T-helper 17 cell (primary cell): ENCODE measurements at places on chromosomes 3 and 15.

- DNase-seq: no peak
Observed at GRCh38 chr15:49438962-49439631, 16.1 kb downstream of the FGF7 start.

GRCh38 chr3:46669191-46669999, 24.1 kb downstream of the ALS2CL start:
- DNase-seq: peak; percentile 6

DNA sequence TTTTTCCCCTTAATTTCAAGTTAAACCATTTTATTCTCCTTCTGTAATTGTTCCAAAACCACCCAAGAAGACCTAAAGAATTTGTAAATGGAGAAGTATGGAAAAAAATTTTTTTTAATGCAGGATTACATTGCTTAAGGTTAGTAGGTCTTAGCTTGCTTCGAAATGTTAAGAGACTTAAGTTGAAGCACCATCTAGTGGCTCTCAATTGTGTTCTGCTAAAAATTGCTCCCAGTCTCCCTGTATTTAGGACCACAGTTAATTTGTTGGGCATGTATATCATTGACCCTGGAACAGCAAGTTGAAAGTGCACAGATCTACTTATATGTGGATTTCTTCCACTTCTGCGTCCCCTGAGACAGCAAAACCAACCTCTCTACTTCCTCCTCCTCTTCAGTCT, 32.4 kb downstream of the CD200R1L start:
- DNase-seq: no peak

GRCh38 chr3:58202917-58203360, 7.8 kb downstream of the DNASE1L3 start:
- DNase-seq: no peak

GRCh38 chr15:39704689-39705088, 78.0 kb downstream of the FSIP1 start:
- DNase-seq: no peak

DNA sequence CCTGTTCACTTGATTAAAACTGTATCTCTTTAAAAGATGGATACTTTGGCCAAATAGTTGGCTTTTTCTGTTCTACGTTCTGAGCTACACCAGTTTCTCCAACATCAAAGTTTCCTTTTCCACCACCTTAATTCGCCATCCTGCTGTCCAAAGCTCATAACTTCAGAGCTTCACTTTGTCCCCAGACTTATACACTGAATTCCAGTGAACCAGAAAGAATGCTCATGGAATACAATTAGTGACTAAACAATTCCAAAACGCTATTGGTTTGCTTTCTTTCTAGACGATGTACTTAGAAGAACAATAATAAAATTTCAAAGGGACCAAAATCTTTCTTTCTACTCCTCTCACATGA, 23.2 kb downstream of the GPR15 start:
- DNase-seq: no peak

- no peak for DNase-seq
Observed at GRCh38 chr15:66862111-66862939, 160.3 kb downstream of the SMAD6 start.

DNA sequence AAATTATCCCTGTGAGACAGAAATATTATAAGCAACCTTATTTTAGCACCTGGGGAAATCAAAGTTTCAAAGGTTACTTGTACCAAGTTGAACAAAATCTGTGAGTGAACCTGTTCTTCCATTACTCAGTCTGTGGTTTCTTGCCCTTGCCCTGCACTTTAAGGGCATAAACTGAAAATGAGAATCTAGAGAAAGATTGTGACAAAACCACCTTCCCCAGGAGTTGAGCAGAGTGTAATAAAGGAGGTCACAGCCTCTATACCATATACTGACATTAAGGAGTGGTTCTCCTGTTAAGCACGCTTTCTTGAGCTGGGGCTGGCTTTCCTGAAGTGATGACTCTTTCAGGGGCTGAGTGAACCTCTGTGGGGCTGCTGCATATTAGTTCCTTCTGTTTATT, 143.4 kb downstream of the PDCD6IP start:
- DNase-seq: no peak

DNA sequence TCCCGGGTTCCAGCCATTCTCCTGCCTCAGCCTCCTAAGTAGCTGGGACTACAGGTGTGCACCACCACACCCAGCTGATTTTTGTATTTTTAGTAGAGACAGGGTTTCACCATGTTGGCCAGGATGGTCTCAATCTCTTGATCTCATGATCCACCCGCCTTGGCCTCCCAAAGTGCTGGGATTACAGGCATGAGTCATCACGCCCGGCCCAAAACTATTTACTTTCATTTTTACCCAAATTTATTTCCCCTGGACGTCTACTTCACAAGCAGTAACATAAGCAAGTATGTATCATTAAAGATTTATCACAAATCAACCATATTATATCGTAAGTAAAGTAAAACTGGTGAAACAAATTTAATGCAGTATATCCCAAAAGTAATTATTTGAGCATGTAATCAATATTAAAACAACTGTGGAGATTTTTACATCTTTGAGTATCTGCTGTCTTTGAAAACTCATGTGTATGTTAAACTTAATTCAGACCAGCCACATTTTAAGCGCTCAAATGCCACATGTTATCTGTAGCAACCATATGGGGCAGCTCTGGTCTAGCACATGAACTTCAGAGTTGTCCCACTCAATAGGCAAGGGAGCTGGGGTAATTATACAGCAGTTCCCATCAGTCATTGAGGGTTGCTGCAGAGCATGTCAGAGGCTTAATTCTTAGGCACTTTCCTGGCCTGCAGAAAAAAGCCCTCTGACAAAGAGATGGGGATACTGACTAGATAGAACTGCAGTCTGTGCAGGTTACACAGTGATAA, 185.7 kb upstream of the CTDSPL start:
- DNase-seq: no peak

DNA sequence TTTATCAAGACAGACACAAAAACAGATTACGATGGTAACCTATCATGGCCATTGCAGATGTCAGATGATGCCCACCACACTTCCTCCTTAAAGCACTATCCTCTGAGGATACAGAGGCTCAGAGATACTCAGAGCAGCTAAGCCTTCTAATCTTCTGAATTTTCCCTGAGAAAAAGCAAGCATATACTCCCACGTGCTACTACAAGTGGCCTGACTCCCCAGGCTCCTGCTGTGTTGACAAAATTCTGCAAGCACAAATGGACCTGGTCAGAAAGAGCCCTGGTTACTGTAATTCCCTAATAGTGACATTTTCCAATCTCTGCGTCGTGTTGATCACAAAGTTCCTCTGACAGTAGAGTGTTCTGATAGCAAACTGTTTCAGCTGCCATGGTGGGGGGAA, 207.1 kb downstream of the KCNMB2 start:
- DNase-seq: no peak

GRCh38 chr15:33742306-33742705, 226.0 kb upstream of the CHRM5 start:
- DNase-seq: no peak

DNA sequence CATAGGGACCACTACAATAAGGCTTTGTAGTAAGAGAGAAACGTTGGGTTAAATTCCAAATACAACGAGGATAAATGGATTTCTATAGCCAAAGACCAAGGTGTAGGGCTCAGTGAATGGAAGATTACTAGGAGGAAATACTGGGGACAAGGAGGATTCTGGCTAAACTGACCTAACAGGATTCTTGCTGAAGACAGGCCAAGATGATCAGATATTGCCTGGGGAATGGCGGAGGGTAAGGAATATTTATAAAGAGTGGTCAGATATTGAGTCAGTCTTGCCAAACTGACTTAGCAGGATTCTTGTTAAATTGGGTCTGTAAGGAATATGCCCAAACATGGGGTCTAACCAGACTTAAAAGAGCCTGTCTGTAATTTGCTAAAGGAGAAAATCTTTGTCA, 463.8 kb downstream of the EDEM1 start:
- DNase-seq: no peak

- no peak for DNase-seq
Observed at GRCh38 chr3:51354731-51355615, 30.1 kb upstream of the MANF start.

DNA sequence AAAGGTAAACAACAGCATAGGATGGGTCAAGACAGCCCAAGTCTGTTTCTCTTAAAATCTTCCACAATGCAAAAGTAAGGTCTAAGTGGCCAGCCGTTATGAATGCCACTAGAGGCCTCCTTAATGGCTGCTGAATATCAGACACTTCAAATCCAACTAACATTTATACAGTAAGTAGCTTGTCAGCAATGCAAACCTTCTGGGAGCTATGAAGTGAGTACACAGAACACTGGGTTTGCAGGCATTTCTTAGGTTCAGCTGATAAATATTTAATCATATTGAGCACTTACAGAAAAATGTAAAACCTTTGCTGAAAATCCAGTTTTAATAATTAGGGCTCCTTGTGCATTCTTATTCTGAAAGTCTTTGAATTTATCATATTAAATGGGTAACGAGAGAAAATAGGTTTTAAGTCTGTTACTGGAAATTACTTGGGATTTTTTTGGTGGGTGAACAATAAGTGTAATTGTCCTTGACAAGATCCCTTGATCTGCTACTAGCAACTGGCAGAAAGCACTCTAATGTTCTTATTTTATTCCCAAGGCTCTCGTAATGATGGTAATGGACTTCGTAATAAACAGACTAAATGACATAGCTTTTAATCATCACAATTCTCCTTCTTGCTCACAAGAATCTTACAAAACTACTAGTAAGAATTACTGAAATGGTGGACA, 141.7 kb upstream of the GPR149 start:
- no peak for DNase-seq
